ENCODE measurements at places on chromosomes 12 and 14.

DNA sequence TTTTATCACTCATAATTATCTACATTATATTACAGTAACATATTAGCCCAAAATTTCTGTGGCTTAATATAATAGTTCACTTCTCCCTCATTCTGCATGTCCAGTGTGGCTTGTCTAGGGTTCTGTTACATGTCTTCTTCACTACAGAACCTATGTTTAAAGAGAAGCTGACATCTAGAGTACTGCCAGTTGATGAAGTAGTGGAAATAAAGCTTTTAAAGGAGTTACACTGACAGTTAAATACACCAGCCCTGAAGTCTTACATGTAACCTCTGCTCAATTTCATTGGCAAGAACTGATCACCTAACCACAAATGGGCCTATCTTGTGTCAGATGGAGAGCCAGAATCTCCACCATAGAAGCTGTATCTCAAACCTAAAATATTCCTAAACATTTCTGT, 32.9 kb downstream of the RPS6KA5 start:
- DNase-seq = no peak

GRCh38 chr14:85583380-85583779, 53.4 kb downstream of the FLRT2 start:
- no peak for DNase-seq

DNA sequence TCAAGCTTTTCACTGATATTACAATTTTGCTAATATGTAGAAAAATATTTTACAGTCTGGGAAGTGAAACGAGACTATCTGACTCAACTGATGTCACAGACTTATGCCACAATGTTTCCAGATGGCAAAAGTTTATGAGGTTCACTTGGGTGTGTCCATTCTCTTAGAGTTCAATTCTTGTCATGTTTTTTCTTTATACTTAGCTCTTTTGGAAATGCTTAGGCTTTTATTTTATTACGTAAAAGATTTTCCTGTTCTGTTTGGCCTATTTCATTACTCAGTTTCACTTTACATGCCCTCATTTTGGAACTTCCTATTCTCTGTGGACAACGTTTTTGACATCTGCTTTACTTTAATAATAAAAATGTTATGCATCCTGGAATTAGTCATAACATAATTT, 2.1 kb upstream of the PDZRN4 start:
- no peak for DNase-seq

DNA sequence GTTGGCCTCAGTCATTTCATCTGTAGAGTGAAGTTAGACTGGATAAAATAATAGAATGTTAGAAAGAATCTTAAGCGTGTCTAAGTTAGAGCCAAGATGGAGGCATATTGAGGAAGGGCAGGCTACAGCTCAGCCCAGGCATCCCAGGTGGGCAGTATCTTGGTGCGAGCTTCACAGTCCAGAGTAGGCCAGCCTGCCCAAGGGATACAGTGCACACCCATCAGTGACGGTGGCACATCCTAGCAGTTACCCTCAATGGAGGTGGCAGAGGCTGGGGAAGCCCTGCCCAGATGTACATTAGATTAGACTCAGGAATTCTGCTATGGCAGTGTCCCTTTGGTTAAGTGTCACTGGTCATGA, 21.5 kb downstream of the TULP3 start:
- DNase-seq = no peak

GRCh38 chr12:67047634-67048033, 221.5 kb upstream of the CAND1 start:
- DNase-seq = no peak

DNA sequence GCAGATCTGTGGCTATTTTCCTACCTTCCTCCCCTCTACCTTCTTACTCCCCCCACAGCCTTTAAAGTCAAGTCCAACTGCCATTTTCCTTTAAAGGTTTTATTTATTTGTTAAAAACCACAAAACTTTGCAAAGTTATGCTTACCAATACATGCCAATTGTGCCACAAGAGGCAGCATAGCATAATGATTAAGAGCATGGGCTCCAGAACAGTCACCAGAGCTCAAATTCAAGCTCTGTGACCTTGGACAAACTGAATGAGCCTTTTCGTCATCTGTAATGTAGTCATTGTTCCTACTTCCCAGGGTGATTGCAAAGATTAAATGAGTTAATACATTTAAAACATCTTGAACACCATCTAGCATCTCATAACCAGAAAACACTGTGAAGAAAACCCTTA, 13.0 kb upstream of the FMNL3 start:
- no peak for DNase-seq

DNA sequence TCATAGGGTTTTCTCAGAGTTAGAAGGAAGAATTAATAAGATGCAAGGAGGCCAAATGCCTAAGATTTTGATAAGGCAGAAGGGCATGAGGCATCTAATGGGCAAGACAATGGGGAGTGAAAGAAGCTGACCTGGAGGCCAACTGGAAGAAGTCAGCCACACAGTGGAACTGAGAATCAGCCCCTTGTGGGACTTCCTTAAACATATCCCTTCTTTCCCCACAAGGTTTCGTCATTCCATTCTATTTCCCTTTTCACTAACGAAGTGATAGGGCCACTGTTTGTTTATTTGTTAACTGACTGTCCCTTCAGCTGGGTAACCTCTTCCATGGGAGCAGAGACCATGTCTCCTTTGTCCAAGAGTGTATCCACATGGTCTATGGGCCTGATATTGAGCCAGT, 86.2 kb downstream of the HELB start:
- no peak for DNase-seq

- DNase-seq = no peak
These were observed 575 bp downstream of the TRAF3 start for GRCh38 chr14:102777711-102778337.

- no peak for DNase-seq
These were observed 70.1 kb downstream of the PRKD1 start for GRCh38 chr14:29857551-29857950.

DNA sequence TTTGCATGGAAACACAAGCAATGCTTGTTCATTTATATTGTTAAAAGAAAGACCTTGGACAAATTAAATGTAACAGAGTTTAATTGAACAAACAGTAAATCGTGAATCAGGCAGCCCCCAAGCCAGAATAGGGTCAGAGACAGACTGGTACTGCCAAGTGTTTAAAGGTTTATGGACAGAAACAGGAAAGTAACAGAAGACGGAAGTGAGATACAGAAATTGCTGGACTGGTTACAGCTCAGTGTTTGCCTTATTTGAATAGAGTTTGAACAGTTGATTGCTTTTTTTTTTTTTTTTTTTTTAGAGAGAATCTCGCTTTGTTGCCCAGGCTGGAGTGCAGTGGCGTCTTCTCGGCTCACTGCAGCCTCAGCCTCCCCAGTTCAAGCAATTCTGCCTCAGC, 50.3 kb downstream of the DAO start:
- no peak for DNase-seq

DNA sequence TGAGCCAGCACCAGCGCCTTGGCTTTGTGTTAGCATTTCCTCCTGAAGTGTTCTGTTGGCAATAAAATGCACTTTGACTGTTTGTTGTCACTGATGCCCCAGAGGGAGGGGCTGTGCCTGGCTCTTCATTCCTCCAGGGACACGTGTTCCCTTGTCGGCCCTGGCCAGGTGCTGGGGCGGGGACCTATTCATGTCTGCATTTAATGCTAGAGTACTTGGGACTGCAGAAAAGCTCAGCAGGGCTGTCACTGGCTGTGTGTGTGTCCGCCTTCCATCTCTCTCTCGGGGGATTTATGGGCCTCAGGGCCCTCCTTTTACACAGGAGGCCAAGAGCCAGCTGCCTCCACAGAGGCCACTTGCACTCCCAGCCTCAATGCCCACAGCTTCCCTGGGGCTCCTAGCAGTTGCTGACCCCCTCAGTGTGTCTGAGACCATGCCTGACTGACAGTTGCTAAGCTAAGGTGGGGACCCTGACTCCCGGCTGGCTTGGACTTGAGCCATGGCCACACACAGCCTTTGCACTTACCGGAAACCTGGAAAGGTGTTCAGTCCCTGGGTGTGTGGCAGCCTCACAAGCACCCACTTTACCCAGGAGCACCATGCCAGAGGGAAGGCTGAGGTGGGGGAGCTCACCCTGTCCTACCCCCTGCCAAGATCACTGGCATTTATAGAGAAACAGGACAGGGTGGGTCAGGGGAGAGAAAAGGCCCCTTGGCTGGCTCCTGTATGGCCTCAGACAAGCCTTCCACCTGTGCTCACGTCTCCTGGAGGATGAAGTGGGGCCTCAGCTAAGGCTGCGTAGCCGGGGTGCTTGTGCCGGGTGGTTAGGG, 27.8 kb downstream of the HIP1R start:
- no peak for DNase-seq

- DNase-seq = no peak
These were observed 359.9 kb downstream of the FUT8 start for GRCh38 chr14:65772466-65772865.

- DNase-seq = no peak
These were observed 14.8 kb downstream of the BATF start for GRCh38 chr14:75537071-75537470.

DNA sequence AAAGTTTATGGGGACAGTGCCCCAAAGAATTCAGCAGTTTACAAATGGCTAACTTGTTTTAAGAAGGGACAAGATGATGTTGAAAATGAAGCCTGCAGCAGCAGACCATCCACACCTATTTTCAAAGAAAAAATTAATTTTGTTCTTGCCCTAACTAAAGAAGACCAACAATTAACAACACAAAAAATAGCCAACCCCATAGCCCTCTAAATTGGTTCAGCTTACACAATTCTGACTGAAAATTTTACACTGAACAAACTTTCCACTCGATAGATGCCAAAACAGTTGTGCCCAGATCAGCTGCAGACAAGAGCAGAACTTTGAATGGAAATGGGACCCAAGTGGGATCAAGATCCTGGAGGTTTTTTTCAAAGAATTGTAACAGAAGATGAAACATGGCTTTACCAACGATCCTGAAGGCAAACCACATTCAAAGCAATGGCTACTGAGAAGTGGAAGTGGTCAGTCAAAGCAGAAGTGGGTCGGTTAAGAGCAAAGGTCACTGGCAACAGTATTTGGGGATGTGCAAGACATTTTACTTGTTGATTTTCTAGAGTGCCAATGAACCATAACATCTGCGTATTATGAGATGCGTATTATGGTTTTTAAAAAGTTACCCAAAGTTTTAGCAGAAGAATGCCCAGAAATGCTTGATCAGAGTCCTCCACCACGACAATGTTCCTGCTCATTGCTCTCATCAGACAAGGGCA, 30.0 kb downstream of the SLC39A9 start:
- no peak for DNase-seq

DNA sequence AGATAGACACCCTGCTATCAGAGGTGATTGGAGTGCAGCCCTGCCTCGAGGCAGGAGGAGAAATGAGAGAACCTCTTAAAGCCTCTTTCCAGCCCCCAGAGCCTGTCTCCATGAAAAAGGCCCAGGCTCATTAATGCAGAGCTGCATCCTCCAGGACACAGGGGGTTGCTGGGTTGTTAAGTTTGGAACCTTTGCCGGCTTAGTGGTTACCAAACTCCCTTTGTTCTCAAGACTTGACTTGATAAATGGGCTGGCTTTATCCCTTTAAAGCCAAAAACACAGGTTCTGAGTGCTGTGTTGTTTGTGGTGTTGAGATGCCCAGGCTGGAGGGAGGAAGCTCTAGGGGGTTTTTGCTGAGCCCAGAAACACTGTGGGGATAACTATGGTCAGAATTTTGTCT, 71.0 kb downstream of the DAD1 start:
- no peak for DNase-seq

DNA sequence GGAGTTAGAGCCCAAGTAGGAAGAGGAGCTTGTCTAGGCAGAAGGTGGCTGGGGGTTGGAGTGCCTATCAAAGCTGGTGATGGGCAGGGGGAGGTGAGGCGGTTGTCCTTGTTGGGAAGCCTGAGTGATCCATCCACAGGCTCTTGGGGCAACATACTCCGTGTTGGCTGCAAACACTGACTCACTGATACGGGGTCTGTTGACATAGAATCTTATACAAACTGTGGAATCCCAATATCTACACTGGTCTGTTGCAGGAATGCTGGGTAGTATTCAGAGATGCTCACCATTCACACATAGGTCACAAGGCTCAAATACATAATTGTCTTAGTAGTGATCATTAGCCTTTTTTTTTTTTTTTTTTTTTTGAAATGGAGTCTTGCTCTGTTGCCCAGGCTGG, 26.0 kb downstream of the ERH start:
- no peak for DNase-seq

DNA sequence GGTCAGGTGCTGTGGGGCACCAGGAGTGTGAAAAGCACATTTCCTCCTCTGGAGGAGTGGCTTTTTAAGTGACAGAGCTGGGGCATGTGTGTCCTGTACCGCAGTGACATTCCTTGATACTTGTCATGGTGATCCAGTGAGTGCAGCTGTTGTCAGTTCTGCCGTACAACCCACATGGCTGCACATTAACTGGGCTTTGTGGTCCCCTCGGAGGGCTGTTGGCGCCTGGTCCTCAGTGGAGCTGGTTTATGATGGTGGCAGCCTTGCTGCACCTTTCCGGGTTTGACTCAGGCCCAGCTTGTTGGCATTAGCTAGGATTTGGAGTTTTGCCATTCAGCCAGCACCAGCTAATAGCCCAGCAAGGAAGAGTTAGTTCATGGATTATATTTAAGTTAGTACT, 77.0 kb downstream of the SLC25A47 start:
- no peak for DNase-seq

DNA sequence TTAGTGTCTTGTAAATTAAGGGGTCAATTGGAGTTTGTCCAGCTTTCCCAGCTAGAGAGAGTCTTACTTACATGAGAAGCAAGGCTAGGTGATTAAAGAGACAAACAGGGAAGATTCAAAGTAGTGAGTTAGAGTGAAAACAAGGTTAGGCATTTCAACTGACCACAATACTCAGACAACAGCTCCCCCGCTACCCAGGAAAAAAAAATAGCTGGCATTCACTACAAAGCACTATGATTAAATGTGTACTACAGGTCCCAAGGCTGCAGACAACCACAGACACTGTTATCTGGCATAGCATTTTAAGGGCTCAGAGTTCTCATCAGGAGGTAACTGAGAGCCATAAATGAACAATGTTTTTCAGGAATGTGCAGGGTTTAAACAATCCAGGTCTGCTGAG, 680.9 kb downstream of the TMEM121 start:
- no peak for DNase-seq

DNA sequence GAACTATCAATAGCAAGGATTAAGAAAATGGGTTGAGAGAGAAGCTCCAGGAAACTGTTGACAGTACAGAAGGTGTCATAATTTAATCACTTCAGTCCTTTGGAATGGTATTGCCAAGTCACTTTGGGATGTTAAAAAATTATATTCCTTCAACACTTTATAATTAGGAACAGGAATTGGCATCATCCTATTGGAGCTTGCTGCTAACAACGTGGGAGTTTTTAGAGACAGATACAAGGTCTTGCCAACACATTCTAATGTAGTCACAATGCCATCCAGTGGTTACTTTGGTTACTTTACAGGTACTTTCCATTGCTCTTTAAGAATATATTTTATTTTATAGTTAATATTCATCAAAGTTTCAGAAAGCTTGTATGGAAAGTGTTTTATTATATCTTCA, 310.1 kb downstream of the SYT1 start:
- peak; percentile 60 for DNase-seq

- no peak for DNase-seq
These were observed 70.3 kb upstream of the SCN8A start for GRCh38 chr12:51520576-51521325.

DNA sequence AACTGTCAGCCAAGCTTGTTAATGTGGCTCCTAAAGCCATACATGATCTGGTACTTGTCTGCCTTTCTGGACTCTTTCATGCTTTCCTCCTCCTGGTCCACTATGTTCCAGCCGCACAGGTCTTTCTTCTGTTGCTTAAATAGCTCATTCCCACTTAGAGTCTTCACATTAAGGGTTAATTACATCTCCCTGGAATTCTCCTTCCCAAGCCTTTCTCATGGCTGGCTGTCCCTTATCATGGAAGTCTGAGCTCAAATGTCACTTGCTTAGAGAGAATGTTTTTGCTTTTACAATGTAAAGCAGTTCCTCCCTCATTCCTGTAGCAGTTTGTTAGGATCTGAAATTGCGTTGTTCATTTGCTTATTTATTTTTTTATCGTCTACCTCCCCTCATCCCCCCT, 199.6 kb downstream of the TRHDE start:
- no peak for DNase-seq

Data from kidney glomerular epithelial cell (primary cell).